ENCODE measurements at places on chromosomes 12 and 14.
A peak's percentile ranks its signal among the peaks of the same experiment; 100 is the strongest.

DNA sequence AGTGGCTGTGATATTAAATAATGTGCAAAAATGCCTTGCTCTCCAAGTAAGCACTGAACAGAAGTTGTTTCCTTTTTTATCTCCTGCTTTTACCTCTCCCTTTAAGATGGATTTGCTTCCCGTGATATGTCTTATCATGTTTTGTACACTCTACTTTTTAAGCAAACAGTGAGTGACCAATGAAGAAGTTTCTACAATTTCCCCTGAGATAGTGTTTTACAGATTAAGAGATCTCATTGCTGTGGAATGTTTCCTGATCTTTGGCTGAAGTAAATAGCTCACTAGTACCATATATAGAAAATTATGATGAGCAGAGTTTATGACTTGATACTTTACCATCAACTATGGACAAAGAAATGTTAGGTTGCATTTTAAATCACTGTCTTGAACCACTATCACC, 184.8 kb upstream of the PDE3A start:
- no peak for DNase-seq

GRCh38 chr12:92739113-92739512, 36.3 kb downstream of the PLEKHG7 start:
- no peak for DNase-seq

GRCh38 chr14:88130057-88130432, 125.1 kb downstream of the GPR65 start:
- DNase-seq = no peak

- DNase-seq = peak; percentile 77
Observed at GRCh38 chr14:100375266-100375962, 52.3 kb downstream of the SLC25A47 start.

GRCh38 chr12:22656831-22657230, 31.9 kb downstream of the ETNK1 start:
- DNase-seq = no peak

DNA sequence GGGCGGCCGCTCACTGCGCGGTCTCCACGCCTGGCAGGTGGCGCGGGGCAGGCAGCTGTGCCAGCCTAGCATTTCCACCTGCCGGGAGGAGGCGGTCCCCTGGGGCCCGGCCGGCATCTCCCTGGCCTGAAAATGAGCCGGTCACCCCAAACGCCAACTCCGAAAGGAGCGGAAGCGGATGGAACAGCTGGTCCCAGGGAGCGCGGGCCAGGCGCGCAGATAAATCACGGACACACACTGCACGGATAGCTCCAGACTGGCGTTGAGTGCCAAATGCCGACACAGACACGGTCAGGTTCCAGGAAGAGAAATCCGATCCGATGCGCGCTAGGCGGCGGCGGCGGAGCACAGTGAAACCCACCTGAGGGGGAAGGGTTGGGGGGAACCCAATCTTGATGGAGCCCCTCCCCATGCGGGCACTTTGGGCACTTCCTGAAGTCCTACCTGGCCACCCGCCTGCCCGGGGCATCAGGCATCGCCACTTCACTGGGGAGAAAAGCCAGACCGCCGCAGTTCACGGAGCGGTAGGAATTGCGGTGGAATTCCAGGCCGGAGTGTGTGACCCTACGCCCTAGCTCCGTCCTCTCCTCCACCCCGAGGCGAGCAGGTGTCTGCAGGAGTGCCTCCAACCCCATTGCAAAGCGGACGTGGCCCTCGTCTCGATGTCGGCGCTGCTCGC, 624 bp upstream of the PLEKHD1 start:
- DNase-seq = no peak

GRCh38 chr12:113961921-113962710, 4.0 kb downstream of the RBM19 start:
- peak; percentile 72 for DNase-seq

- DNase-seq = no peak
Observed at GRCh38 chr14:39315859-39316444, 82.2 kb downstream of the MIA2 start.

DNA sequence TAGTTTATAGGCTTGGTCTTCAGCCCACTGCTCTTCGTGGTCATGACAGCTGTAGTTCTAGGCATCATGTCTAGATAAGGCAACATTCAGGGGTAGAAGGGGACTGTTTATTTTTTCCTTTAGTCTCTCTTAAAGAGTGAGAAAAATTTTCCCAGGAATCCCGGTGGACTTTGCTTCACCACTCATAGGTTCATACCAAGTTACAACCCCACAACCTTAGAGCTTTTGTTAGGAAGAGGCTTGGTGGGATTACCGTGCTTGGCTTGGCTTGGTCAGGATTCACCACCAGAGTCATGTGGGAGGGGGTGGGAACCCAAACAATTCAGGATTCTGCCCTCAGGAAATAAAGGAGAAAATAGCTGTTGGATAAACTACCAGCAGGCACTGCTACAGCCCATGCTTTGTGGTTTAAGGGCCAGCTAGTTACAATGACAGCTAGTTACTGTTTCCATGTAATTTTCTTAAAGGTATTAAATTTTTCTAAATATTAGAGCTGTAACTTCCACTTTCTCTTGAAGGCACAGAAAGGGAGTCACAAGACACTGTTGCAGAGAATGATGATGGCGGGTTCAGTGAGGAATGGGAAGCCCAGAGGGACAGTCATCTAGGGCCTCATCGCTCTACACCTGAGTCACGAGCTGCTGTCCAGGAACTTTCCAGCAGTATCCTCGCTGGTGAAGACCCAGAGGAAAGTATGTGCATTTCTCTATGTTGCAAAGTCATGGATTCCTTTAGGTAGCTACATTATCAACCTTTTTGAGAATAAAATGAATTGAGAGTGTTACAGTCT, 25.9 kb upstream of the PAPLN start:
- DNase-seq = no peak

- no peak for DNase-seq
Observed at GRCh38 chr14:50534997-50535396, 2.6 kb upstream of the MAP4K5 start.

DNA sequence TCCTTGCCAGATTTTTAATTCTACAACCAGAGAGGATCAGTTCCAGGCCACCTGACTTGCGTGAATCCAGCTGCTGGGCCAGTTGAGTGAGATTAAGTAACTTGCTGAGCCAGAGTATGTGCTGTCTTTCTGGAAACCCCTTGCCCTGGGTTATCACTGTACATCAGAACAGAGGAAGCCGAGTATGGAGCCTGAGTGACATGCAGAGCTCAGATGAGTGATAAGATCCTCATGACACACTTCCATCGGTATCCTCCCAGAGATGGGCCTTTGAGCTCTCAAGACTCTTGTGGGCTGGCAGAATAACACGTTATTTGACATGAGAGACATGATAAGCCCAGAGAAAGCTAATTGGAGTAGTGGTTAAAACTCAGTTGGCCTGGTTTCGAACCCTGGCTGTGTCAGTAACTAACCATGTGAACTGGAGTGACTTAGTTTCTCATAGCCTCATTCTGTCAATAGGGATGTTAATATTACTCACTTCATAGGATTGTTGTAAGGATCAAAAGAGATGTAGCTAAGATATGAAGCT, 388.1 kb downstream of the ZFP36L1 start:
- DNase-seq = no peak

DNA sequence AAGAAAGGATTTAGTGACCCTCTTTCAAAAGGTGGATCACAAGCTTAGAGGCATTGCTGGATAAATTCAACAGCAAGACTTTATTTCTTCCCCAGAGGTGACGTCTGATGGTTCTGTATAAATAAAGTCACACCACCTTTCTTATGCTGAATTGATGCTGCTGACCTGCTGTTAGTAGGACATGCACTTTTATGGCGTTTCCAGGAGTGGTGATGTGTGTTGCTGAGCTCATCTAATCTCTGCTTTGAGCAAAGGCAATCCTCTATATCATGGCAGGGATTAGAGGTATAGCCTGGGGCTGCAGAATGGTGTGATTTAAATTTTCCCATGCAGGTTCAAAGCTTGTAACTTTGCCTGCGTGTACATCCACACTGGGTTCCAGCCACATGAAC, 94.9 kb downstream of the ETV6 start:
- DNase-seq = no peak

- DNase-seq = no peak
Observed at GRCh38 chr14:80946797-80947196, 5.3 kb upstream of the CEP128 start.

- DNase-seq = peak; percentile 73
Observed at GRCh38 chr12:12081836-12082497, 11.2 kb downstream of the BCL2L14 start.

- no peak for DNase-seq
Observed at GRCh38 chr14:64115401-64115800, 178.8 kb downstream of the ESR2 start.

DNA sequence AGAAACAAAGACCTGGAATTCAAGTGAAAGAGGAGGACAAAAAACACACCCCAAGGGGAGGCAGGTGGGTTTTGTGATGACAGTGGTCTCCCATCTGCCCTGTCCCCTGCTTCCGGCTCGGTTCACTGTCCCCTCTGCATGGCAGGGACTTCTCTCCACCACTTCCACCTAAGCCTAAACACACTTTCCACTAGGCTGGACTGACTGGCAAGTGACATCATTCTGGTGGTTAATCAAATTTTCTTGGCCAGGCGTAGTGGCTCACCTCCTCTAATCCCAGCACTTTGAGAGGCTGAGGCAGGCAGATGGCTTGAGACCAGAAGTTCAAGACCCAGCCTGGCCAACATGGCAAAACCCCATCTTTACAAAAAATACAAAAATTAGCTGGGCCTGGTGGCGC, 11.9 kb downstream of the PLEKHG6 start:
- DNase-seq = no peak

GRCh38 chr12:122860040-122860853, 25.0 kb downstream of the HIP1R start:
- peak; percentile 88 for DNase-seq

GRCh38 chr14:93970965-93971634, 5.3 kb downstream of the ASB2 start:
- DNase-seq = peak; percentile 77

DNA sequence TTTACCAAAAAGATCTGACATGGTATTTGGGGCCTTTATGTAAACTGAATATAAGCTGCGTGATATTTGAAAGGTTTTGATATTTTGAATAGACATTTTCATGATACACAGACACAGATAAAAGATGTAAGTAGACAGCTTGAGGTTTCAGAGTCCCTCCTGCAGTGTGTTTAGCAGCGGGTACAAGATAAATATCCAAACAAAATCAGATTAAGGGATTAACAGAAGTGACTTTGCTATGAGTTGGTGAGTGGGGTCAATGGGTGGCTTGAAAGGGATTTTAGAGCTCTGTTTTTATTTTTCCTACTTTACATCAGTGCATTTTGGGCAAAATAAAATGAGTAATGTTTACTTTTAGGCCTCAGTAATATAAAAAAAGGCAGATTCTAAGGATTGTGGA, 84.1 kb downstream of the IGF1 start:
- DNase-seq = no peak

DNA sequence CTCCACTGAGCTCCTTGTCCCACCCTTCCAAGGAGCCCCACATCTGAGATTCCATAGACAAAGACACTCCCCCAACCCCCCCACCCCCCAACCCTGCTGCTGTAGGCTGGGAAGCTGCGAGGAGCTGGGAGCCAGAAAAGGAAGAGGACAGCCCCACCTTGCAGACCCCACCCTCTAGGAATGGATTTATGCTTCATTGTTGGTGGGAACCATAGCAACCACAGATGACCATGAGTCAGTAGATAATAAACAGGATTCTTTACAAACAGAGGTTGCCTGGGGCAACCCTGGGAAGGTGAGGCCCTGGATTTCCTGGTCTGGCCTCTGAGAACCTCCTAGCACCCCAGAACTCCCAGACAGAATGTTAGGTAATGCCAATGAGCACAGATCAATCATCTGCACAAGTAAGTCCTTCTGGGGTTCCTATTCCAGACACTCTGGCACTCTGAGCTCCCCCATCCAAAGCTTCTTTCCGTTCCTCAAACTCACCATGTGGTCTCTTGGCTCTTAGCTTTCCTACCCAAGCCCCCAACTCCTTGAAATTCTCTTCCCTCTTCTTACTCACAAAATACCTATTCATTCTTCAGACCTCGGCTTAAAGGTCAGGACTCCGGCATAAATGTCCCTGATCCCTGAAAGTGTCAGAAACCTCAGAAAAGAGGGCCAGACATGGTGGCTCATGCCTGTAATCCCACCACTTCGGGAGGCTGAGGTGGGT, 15.2 kb upstream of the PLEKHG6 start:
- no peak for DNase-seq

GRCh38 chr14:65770681-65771080, 358.2 kb downstream of the FUT8 start:
- no peak for DNase-seq

DNA sequence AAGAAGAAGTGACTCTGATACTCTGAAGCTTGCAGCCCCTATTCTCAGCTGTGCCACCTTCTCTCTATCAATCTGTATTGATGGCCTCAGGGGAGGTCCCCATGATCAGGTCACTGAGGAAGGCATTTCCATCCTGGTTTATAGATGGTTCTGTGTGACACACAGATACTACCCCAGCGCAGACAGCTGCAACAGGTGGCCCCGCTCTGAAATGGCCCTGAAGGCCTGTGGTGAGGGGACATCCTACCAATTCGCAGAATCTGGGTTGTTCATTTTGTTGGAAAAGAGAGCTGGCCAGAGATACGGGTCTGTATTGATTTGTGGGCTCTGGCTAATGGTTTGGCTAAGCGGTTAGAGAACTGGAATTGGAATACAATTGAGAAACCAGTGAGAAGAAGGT, 21.7 kb downstream of the DLK1 start:
- no peak for DNase-seq

DNA sequence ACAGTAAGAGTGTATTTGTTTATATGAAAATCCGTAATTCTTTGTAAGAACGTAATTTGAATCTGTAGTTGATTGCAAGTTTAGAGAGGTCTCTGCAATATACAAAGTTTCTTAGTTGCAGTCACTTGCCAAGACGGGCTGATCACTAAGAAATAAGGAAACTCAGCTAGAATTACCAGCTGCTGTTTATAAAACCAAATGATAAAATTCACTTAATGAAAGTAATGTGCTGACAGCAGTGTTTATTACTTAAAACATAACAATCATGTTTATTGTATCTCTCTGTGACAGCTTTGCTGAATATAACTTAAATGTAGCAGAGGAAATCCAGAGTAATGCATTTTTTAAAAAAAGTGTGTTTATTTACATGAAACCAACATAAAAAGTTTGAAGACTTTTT, 31.2 kb downstream of the SRGAP1 start:
- no peak for DNase-seq

GRCh38 chr14:43938588-43939281, 568.3 kb downstream of the FSCB start:
- DNase-seq = no peak

Measured in GM10248 (cell line).